Right ventricle myocardium inferior (tissue), 1 donor: ENCODE measurements at places on chromosomes 16 and 17. TPM values are rescaled to one million over a fixed set of nuclear protein-coding genes. Genes with fewer than 3 reads are reported as not detected.

The CCDC200 gene
- total RNA-seq = not detected

The TMC5 gene
- total RNA-seq = not detected

The PYY gene
- total RNA-seq = not detected

The TBX4 gene
- not detected for total RNA-seq

The ABCA8 gene
- 60.3 TPM for total RNA-seq

The CNGB1 gene
- not detected for total RNA-seq

The TBC1D3K gene
- not detected for total RNA-seq

DNA sequence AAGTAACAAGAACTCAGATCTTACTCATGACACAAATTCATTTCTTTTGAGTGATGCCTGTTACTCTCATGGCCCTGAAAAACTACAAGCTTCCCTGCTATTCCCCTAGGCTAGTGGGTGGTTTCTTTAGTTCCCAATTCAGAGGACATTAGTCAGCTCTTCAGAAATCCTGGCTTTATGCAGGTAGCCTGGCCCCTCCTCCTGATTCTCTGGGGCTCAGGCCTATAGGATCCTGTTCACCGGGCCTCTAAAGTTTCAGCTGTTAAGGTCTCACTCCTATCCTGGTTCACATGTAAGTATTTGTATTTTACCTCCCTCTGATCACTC is 87.3 kb upstream of the IRX5 start:
- no peak for DNase-seq

- no peak for DNase-seq
These were observed 28.0 kb upstream of the MAF start for GRCh38 chr16:79628501-79628975.

GRCh38 chr16:23353440-23353839 is 51.3 kb downstream of the SCNN1B start:
- no peak for DNase-seq

DNA sequence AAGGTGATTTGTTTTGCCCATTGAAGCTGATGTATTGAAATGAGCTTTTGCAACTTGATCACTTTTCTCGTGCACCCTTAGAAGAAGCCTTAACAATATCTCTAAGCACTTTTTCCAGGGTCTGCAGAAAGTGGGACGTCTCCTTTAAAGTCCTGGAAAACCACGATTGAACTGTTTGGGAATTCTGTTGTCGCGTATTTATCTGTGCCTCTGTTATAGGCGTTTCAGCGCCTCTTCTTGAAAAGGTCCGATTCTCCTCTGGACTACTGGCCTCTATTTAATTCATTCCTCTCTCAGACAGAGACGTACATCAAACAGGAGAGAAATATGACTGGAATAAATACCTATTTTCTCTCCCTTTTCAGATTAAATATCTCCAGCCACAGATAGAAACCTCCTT is 262.4 kb upstream of the PSMD7 start:
- no peak for DNase-seq

- DNase-seq = peak; percentile 80
These were observed 4.8 kb downstream of the MLYCD start for GRCh38 chr16:83903751-83904150.

- no peak for DNase-seq
These were observed 53.8 kb downstream of the TBX4 start for GRCh38 chr17:61505846-61506627.

- DNase-seq = no peak
These were observed 101.6 kb downstream of the CYTH1 start for GRCh38 chr17:78680436-78680835.

- no peak for DNase-seq
These were observed 12.8 kb upstream of the CNEP1R1 start for GRCh38 chr16:50012182-50012581.

GRCh38 chr17:44688675-44689476 is 700 bp downstream of the CCDC43 start:
- DNase-seq = no peak

DNA sequence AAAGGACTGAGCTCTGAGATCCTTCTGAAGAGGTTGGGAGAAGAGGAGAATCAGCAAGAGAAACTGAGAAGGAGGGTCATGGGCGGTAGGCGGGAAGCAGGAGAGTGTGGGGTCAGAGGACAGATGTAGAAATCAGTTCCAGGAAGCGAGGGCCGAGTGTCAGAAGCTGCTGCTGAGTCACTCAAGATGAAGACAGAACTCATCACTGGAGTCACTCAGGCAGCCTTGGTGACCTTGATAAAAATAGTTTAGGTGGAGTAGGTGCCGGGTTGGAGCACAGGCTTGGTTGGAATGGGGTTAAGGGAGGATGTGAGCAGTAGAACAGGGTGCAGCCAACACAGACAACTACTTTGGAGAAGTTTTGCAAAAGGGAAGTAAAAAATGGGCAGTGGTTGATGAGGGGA is 6.1 kb upstream of the ITGAM start:
- DNase-seq = peak; percentile 81

DNA sequence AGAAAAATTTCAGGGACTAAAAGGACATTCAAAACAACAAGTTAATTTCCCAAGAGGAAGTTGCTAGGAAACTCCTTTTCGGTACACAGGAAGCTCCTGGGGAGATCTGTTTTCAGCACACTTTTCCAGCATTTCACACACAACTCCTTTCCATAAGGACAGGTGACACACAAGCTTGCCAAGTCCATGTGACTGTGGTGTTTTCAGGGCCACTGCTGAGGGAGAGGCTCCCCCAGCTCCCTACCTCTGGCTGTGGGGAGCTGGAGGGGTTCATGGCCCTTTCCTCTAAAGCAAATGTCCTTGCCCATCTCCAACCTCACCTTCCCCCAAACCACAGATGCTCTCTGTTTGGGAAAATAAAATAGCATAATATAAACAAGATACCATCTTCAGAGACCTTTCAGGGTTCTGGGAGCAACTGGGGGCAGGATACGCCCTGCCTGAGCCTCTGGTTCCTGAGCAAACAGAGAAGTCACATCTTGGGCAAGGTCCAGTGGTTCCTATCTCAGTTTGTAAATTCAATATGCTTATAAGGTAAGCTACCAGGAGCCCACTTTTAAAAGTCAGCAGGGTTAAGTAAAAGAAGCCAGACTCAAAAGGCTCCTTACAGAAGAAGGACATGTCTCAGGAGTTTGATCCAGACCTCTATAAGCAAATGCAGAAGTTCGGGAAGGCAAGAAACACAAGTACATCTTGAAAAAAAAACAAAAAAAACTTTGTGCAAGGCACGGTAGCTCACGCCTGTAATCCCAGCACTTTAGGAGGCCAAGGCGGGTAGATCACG is 3.0 kb downstream of the PDZD9 start:
- no peak for DNase-seq

DNA sequence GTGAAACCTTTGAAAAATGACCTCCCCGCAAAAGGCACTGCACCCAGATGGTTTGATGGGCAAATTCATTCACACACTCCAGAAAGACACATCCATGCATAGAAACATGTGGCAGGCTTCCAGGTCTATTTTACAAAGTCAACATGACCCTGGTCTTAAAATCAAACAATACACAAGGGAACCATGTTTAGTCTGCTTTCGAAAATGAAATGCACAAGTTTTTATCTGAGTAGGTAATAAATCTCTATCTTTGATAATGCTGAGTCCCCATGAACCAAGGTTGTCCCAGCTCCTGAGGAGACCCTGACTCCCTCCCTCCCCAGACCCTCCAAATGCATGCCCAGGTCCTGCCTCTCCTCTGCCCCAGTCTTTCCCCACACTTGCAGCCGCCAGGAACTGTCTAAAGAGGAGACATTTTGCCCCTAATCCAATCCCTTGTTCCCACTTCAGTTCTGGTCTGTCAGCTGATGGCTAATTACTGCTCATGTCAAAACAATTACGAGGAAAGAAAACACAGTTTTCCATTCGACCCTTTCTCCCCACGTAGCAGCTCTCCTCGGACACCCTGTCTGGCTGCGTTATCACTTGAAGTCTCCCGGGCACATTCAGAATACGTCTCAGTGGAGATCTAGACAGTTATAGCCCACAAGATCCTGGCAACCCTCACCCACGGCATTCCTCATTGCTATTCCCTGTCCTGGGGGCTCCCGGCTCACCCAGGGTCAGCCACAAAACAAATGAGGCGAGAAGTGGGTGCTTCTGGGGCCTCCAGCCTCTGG is 68.8 kb upstream of the RCVRN start:
- no peak for DNase-seq

GRCh38 chr17:7549401-7550055 is 670 bp downstream of the TNFSF12 start:
- no peak for DNase-seq

- no peak for DNase-seq
These were observed 272 bp downstream of the CCL2 start for GRCh38 chr17:34255381-34255732.

- peak; percentile 84 for DNase-seq
These were observed 27.5 kb downstream of the ZCCHC14 start for GRCh38 chr16:87465306-87465705.

GRCh38 chr16:5768445-5768844 is 670.9 kb upstream of the EEF2KMT start:
- no peak for DNase-seq

- DNase-seq = no peak
These were observed 1.4 kb downstream of the CHMP6 start for GRCh38 chr17:80992948-80993624.

DNA sequence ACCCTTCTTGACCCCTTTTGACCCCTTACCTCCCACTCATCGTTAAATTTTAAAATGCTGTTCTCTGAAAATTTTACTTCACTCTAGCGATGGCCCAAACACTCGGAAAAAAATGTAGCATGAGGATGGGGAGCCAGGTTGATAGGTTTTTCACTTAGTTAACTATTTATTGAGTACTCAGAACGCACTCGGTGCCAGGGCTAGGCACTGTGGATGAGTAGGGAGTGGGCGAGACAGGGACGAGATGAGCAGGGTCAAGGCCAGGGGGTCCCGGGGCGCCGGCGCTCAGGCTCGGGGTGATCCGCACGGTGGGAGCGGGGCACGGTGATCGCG is 392 bp downstream of the ZSCAN32 start:
- DNase-seq = no peak

DNA sequence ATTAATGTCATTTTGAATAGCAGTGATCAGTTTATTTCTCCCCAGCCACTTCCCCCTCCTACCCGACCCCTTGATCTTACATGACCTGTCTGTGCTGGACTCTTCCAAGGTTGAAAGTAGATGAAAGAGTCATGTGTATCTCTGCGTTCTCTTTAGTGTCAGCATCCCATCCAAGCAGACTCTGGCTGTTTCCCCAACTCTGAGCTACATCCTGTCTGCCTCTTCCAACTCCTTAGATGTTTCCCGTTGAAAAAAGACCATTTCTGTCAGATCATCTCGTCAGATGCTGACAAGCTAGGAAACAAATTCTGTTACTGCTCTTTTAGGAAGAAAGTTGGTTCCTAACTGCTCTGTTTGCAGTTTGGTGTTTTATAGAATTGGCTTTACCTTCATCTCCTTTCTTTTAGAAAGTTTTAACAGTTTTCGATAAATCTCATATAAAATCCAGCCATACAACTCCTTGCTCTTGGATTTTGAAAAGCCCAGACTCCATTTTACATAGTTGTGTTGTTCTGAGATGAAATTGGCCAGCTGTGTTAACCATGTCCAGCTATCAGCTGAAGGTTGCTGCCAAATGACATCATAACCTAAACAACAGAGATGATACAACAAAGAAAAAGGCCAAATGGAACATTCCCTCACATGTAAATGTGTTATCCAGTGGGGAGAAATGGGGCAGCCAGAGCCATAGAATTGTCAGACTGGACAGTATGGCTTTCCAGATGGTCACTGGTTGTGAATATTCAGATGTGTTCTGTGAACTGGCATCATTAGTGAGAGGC is 43.5 kb downstream of the CYB561 start:
- no peak for DNase-seq

GRCh38 chr17:49972486-49973270 is 3.7 kb downstream of the DLX4 start:
- peak; percentile 46 for DNase-seq

DNA sequence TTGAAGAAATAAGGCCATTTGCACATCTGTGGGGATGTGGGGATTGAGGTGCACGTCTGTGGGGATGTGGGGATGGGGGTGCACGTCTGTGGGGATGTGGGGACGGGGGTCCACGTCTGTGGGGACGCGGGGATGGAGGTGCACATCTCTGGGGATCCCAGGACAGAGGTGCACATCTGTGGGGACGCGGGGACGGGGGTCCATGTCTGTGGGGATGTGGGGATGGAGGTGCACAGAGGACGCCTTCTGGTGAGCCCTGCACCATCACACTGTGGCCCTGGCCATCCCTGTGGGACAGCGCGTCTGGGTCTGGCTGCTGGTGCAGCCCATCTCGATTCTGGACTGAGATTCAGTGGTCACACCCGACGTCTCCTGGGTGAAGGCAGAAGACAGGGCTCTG is 161.4 kb downstream of the LAT start:
- peak; percentile 4 for DNase-seq

DNA sequence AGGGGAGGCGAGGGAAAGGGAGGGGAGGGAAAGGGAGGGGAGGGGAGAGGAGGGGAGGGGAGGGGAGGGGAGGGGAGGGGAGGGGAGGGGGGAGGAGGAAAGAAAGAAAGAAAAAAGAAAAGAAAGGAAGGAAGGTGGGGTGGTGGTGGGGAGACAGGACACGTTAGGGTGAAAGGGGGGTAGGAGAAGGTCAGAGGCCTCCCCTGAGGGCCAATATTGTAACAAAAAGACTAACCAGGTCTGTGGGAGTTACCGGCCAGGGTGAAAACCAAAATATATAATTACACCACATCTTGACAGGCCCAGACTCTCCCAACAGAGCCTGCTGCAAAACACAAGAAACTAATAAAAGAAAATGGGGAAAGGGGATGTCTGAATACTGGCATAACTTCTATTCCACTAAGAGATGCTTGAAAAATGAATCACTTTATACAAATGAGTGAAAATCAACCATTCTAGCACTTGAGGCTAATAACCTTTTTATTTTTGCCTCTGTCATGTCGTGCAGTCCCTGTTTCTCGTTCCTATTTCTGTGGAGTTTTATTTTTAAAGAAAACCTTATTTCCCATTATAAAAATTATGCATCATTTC is 10.0 kb downstream of the WDR45B start:
- DNase-seq = no peak

DNA sequence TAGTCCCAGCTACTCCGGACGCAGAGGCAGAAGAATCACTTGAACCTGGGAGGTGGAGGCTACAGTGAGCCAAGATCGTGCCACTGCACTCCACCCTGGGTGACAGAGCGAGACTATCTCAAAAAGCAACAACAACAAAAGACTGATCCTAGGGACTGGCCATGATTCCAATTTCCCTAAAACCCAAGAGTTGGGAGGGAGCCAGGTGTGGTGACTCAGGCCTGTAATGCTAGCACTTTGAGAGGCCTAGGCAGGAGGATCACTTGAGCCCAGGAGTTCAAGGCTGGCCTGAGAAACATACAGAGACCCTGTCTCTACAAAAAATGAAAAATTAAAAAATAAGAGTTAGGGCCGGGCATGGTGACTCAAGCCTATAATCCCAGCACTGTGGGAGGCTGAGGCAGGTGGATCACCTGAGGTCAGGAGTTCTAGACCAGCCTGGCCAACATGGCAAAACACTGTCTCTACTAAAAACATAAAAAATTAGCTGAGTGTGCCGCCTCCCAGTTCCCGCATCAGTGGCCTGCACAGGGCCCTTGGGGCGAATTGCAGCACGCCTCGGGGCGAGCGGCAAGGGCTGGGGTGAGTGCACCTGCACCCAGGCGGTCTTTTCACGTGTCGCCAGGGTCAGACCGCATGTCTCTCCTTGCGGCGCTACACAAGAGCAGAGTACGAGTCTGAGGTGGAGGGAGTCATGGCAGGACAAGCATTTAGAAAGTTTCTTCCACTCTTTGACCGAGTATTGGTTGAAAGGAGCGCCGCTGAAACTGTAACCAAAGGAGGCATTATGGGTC is 40.8 kb downstream of the CDH3 start:
- DNase-seq = no peak

GRCh38 chr17:5418858-5419355 is 555 bp downstream of the NUP88 start:
- no peak for DNase-seq

GRCh38 chr17:35786941-35787432 is 8.5 kb downstream of the MMP28 start:
- no peak for DNase-seq
